ENCODE measurements at places on chromosomes 2 and 18.

DNA sequence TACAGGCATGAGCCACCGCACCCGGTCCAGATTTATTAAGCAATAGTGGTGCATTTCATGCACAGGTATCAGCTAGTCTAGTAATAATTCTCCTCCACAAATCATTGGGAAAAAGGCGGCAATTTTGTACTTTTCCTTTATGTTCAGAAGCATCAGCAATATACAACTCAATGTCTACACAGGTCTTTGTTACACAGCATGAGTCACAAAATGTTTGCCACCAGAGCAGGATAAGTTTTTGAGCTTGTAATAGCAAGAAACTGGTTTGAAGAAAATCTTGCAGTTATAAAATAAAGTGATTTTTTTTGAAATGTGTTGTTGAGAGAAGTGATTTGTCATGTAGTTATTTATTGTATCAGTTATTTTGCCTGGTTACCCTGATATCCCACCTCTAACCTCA, 4.8 kb upstream of the ITPRIPL1 start:
- no peak for DNase-seq

DNA sequence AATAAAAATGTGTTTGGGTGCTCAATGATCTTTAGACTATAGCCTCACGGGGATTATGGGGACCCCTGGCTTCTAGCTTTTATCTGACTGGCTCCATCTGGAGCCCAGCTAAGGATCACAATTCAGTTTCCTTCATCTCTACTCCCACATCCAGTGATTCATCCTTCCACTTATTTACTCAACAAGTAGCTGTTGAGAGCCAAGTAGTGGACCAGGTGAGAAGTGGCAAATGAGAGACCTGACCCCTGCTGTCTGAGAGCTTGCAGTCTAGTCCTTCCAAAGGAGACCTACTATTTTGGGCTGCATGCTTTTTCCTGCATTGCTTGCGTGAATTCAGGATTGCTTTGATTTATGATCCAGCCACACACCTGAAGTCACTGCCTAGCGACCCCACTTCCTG, 10.7 kb upstream of the DSG3 start:
- no peak for DNase-seq

DNA sequence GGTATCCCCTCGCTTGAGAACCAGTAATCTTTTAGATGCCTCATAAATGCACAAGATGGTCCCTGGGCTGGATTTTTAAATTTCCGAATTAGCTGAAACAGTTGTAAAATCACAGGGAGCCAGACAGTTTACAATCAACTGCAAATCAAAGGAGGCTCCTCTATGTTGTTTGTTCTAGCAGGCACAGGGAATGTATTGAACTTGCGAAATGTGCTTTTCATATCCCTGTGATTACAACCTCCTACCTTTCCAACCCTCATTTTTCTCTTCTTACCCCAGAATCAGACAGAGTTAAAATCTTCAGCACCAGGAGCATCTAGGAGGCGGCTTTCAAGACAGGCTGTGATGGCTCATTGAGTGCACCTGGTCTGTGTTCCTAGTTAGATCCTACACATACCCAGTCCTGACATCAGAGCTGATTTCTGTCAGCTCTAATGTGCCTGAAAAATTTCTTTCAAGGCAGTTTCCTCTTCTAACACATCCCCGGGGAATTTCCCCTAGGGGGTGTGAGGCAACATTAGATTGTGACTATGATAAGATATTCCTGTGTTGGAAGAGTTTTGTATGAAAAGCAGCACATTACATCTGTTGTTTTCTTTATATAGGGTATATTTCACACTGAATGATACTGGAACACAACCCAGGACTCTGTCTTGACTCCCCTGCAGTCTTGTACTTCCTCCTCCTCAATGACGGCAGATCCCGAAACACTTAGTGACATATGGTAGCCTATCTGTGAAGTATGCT, 17.9 kb upstream of the CAVIN2 start:
- no peak for DNase-seq

GRCh38 chr2:86704459-86704971, 15.6 kb upstream of the RMND5A start:
- DNase-seq: no peak

DNA sequence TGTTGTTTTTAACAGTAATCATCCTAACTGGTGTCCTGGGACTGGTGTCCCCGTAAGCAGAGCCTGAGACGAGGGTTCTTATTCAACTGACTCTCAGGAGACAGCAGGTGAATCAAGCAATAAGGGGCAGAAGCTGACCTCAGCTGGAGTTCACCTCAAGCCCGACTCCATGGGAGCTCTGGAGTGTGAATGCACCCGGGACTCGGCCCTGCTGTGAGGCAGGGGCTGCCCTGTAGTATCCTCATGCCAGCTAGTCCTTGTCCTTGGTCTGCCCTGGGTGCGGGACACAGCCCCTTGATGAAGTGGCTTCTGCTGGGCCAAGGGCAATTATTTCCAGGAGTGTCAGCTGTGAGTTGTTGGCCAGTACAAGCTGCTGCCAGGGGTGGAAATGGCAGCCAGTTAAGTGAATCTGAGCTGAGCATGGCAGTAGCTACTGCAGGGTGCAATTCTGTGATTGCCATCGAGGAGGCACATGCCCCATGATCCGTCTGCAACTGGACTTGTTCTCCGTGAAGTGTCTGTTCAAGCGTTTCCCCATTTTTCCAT, 54.9 kb upstream of the OTOS start:
- no peak for DNase-seq

DNA sequence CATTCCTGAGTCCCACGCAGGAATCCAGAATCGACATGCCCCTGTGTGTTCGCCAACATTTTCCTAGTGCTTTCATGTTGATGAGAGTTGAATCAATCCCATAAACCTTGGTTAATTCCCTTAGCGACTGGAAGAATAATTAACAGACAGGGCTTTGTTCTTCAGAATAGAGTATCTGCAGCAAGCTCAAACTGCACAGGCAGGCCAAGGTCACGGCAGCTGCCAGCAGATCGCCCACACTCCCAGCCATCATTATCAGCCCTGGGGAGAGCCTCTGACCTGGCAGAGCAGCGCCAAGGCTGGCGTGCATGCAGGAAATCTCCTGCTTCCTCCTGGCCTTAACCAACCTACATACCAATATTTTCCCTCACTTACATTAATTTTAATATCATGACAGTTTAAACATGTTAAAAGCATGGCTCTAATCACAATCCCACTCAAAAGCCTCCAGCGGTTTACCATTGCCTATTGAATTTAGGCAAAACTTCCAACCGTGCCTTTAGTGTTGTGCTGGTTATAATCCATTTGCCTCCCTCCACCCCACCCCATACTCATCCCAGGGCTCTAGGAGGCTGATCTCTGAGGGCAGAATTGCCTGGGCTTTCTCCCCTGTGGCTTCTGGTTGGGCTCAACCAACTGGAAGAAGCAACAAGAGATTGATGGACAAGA, 46.8 kb upstream of the NCK2 start:
- no peak for DNase-seq

DNA sequence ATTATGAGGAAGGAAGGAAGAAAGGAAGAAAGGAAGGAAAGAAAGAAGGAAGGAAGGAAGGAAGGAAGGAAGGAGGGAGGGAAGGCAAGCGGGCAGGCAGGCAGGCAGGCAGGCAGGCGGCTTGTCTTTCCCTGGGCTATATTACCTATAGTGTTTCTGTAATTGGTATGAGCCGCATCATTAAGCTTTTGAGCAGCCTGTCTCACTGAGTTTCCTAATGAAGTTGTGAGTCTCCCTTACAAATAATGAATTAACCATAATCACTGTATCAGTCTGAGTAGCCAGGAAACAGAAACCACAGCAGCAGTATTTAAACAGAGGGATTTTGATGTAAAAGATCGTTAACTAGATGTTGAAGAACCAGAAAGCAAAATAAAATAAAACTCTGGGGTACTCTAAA, 11.8 kb upstream of the SULT1C3 start:
- DNase-seq: no peak

GRCh38 chr2:48089644-48090043, 183.3 kb upstream of the FBXO11 start:
- no peak for DNase-seq

DNA sequence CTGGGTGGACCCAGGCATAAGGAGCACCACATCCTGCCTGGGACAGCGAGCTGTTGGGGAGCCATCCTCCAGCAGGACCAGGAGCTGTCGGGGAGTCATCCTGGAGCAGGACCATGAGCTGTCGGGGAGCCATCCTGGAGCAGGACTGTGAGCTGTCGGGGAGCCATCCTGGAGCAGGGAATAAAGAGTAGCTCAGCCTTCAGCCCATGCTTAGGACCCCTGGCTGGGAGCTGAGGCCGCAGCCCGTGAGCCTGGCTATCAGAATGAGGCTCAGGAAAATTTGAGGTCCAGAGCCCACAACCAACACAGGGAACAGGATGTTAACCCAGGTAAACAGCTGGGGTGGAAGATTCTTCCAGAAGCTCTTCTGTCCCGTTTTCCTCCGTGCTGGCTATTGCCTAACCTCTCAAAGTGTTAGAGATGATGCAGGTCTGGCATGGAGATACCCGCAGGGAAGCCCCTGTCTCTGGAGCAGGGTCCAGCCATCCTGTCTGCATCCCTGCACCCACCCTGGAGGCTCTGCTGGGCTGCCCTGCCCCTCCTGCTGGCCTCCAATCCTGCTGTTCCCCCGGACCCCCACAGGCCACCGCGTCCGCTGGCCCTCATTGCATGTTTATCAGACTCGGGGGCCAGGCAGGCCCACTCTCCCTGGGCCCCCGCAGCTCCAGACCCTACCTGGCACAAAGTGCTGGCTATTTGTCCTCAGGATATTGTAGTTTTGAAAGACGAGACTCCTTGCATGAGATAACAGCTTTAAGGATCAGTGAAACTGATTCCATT, 243.5 kb upstream of the MYT1L start:
- no peak for DNase-seq

- DNase-seq: no peak
Observed at GRCh38 chr2:238859636-238860347, 11.9 kb downstream of the TWIST2 start.

- DNase-seq: no peak
Observed at GRCh38 chr18:32355896-32356295, 114.8 kb downstream of the GAREM1 start.

All from activated gamma-delta T cell treated with Interleukin-2 at 50 U/mL for 16 hours (primary cell).